IgD-negative memory B cell (primary cell): ENCODE measurements at places on chromosomes 2 and 18. TPM values are rescaled to one million over a fixed set of nuclear protein-coding genes. Genes with fewer than 3 reads are reported as not detected.

The EFHD1 gene
- 0.73 TPM for polyA plus RNA-seq

The ZNF385B gene
- polyA plus RNA-seq = not detected

The MC4R gene
- polyA plus RNA-seq = not detected

The GALNT13 gene
- not detected for polyA plus RNA-seq

The IL37 gene
- not detected for polyA plus RNA-seq

The NEURL3 gene
- polyA plus RNA-seq = not detected

The ACP1 gene
- polyA plus RNA-seq = 158 TPM

The TBR1 gene
- not detected for polyA plus RNA-seq

The BOLL gene
- not detected for polyA plus RNA-seq

The SIX2 gene
- polyA plus RNA-seq = not detected

The SIX3 gene
- not detected for polyA plus RNA-seq

The GPBAR1 gene
- 0.64 TPM for polyA plus RNA-seq

The ELOA2 gene
- not detected for polyA plus RNA-seq

The SCN7A gene
- polyA plus RNA-seq = not detected

The LHCGR gene
- polyA plus RNA-seq = not detected

The STARD6 gene
- not detected for polyA plus RNA-seq

The LOXHD1 gene
- polyA plus RNA-seq = not detected

The SCTR gene
- polyA plus RNA-seq = not detected

The DCDC2C gene
- not detected for polyA plus RNA-seq

The MAPK4 gene
- polyA plus RNA-seq = not detected

The SYT4 gene
- polyA plus RNA-seq = not detected

The NOSTRIN gene
- not detected for polyA plus RNA-seq

The DIS3L2 gene
- 21.7 TPM for polyA plus RNA-seq

The CCDC68 gene
- not detected for polyA plus RNA-seq

The GALNT3 gene
- 4.1 TPM for polyA plus RNA-seq

The PLGLB2 gene
- polyA plus RNA-seq = not detected

The RTP5 gene
- polyA plus RNA-seq = not detected
